ENCODE measurements at places on chromosomes 11 and 22.
A peak's percentile ranks its signal among the peaks of the same experiment; 100 is the strongest.

DNA sequence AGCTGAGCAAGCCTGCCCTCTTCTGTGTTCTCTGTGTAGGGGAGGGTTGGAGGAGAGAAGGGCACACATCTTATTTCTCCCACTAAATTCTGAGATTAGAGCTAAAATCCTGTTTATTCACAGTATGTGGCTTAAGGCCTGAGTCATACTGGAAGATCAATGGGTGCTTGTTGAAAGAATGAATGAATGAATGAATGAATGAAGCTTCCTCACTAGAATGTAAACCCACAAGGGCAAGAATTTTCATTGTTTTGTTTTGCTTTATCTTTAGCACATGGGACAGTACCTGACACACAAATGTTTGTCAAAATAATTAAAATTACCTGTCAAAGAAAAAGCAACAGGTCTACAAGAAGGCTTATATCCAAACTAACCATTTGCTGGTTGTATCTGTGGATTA lies 50.6 kb upstream of the PAK1 start:
- no peak for DNase-seq

GRCh38 chr11:23554002-23554401 lies 693.7 kb upstream of the CCDC179 start:
- DNase-seq, result no peak

GRCh38 chr11:35938231-35938630 lies 5.6 kb upstream of the LDLRAD3 start:
- DNase-seq, result no peak

- DNase-seq, result no peak
Observed at GRCh38 chr11:120034176-120034875, 103.6 kb downstream of the TRIM29 start.

- peak; percentile 8 for DNase-seq
Observed at GRCh38 chr11:12284316-12285050, 92.9 kb upstream of the PARVA start.

DNA sequence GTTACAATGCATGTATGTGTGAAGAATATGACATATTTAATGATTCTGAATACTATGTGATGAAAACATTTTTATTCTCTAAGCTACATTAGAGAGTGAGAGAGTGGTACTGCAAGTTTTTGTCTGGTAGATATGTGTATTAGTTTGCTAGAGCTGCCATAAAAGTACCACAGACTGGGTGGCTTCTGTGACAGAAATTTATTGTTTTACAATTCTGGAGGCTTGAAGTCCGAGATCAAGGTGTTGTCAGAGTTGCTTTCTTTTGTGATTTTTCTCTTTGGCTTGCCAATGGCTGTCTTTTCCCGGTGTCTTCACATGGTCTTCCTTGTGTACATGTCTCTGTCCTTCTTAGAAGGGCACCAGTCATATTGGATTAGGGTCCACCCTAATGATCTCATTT lies 6.9 kb upstream of the OR10W1 start:
- no peak for DNase-seq

GRCh38 chr22:44933666-44934453 lies 75.9 kb downstream of the PHF21B start:
- no peak for DNase-seq

- no peak for DNase-seq
Observed at GRCh38 chr22:20249797-20250354, 18.2 kb downstream of the RTN4R start.

- no peak for DNase-seq
Observed at GRCh38 chr11:44029507-44029845, 18.3 kb upstream of the ACCSL start.

- no peak for DNase-seq
Observed at GRCh38 chr22:50542416-50542927, 3.2 kb upstream of the KLHDC7B start.

- DNase-seq, result no peak
Observed at GRCh38 chr11:30653606-30654005, 67.5 kb upstream of the MPPED2 start.

DNA sequence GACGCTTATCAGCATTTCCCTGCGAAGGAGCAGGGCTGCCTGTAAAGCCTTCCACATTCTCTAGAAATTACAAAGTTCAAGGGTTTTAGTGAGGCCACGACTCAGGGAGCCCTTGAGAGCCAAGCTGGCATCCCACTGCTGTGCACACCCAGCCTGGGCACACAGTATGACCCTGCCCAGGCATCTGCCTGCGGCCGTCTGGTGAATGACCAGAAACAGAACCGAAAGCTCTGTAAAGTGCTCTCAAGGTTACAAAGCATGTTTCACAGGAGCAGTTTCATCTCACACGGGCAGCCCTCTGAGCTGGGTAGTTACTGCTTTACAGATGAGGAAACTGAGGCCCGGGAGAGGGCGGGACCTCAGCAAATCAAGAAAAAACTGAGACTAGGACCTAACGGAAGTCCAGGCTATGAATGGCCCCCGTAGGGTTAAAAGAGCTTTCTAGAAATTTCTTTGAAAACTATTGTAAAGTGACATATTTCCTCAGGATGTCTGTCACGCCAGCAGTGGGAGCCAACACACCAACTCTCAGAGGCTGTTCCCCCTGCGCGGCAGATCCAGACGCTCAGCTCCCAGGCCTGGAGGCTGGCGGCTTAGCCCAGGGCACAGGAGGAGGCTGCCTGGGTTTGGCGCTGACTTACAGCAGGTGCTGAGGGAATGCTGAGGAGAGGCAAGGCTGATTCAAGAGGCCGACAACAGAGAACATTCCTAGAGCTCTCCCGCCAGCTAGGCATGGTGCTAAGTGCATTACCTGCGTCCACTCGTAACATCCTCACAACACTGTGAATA lies 7.7 kb upstream of the TCF20 start:
- DNase-seq, result peak; percentile 8

DNA sequence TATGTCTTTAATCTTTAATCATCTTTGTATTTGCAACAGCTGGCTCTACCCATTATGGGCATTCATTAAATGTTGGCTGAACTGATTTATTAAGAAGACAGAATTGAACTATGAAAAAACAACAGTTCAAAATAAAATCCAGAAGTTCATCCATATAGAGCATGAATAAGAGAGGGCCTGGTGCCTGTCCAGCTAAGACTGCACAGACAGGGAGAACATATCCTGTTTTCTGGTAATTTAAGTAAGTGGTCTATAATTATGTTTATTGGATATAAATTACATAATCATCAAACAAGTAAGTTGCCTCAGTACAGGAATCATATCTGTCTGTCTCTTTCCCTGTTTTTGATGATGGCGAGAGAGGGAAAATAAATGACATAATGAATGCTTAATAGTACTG lies 137.2 kb downstream of the RBFOX2 start:
- DNase-seq, result no peak

GRCh38 chr11:75270896-75271418 lies 30.4 kb downstream of the TPBGL start:
- DNase-seq, result peak; percentile 20

DNA sequence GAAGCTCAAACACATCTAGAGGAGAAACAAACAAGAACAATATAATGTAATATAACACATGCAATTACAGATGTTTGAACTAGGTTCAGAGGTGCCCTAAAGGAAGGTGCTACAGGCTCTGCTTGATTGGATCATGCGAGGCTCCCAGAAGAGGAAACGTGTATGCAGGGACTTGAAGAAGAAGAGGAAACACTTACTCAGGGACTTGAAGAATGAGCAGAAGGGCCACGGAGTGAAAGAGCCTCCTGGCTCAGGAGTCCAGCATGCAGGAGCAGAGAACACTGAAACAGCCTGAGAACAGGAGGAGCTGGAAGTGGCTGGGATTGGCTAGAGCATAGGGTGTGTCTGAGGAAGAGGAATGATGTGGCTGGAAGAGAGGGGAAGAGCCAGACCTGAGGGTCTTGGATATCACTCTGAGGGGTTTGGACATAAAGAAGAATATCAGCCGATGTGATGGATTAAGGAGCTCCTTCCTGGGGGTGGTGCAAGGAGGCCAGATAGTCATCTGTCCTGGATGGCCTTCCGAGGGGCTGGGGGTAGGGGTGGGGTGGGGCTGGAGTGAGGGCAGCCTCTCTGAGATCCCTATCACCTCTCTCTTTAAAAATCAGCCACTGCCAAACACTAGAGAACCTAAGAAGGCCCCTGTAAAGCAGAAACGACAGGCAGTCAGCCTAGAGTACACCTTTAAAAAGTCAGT lies 16.8 kb downstream of the FZD4 start:
- DNase-seq, result peak; percentile 11

- DNase-seq, result no peak
Observed at GRCh38 chr11:95723361-95723942, 66.1 kb downstream of the FAM76B start.

- no peak for DNase-seq
Observed at GRCh38 chr11:81286550-81286949, 1447.1 kb downstream of the FAM181B start.

DNA sequence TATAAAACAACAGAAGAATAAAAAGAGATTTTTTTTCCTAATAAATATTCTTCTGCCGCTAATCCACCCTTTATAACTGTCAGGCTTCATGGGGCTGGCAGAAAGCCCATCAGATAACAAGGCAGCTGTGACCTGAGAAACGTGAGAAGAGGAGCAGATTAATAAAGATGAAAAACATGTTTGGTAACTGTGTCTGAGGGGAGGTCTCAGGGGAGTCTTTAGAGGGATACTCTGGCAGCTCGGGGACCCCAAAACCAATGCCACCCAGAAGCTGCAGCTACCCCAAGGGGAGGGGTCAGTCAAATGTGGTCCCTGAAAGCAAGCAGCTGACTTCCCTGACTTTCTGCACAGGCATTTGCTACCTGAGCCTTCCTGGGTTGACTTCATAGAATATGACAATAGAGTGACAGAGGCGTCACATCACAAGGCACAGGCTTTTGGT lies 48.4 kb upstream of the POU2AF1 start:
- DNase-seq, result no peak

DNA sequence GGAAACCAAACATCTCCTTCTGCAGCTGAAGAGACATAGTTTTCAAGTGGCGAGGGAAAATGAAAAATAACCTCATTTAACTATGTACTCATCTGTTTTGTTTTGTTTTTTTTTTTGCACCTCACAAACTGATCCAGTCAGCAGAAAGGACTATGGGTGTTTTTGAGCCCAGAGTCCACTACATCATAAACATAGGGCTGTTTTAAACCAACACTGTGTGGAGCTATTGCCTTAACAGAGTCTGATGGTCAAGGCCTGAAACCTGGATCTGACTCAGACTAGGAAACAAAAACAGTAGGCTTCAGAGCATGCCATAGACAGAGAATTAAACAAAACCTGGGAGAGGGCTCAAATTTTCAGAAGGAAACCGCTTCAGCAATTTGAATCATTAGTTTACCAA lies 99.3 kb upstream of the FSHB start:
- DNase-seq, result no peak

GRCh38 chr11:704781-705645 lies 1.0 kb upstream of the EPS8L2 start:
- no peak for DNase-seq

DNA sequence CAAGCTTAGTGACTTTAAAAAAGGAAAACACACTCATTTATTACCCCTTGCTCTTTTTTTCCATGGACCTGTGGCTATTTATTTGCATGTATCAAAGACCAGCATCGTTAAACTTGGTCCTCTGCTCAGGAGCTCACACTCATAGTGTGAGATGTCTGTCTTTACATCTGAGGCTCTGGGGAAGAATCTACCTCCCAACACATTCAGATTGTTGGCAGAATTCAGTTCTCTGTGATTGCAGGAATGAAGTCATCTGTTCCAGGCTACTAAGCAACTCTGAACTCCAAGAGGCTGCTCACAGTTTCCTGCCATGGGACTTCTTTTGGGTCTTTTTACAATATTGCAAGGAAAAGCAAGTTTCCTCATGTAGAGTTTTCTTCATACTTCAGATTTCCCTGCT lies 138.8 kb downstream of the LRRC4C start:
- DNase-seq, result no peak

- DNase-seq, result no peak
Observed at GRCh38 chr11:75244052-75244814, 3.7 kb downstream of the TPBGL start.

GRCh38 chr11:32136657-32137056 lies 45.8 kb downstream of the RCN1 start:
- DNase-seq, result no peak

- DNase-seq, result no peak
Observed at GRCh38 chr22:45908961-45909360, 68.0 kb downstream of the WNT7B start.

DNA sequence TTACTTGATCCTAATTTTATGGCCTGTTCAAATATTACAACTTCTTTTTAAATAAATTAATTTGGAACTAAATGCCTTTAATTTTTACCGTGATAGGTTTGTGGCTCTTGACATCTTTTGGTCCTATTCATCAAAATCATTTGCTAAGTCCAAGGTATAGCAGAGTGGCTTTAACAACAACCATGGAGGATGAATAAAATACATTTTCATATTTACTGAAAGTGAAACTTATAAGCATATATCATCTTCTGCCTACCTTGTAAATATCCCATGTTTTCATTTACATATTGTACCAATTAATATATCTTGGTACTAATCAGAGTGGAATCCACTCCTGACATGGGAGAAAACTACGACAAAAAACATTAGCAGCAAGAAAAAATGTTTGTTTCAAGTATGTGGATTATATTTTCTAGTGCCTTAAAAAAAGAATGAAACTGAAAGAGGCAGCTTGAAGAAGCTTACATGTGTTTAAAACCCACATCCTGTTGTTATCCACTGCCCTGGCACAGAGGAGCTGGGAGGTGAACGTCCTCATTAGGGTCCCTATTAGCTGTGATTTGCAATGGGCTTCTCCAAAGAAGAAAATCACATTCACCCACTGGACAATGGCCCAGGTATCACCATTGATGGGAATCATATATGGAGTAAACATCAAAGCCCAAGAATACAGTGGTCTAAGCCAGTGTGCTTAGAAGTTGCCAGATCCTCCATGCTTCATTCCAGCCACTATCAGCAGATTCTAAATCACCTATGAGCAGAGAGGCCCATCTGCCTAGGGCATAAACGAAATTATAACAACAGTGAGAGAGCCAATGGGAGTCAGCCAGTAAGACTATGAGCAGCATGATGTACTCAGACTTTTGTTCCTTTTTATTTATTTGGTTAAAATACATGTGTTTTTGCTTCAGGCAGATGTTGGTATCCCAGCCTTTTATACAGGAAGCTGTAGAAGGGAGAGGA lies 84.7 kb downstream of the MAML2 start:
- peak; percentile 23 for DNase-seq

- DNase-seq, result no peak
Observed at GRCh38 chr11:45904309-45904915, 2.7 kb downstream of the FREY1 start.

DNA sequence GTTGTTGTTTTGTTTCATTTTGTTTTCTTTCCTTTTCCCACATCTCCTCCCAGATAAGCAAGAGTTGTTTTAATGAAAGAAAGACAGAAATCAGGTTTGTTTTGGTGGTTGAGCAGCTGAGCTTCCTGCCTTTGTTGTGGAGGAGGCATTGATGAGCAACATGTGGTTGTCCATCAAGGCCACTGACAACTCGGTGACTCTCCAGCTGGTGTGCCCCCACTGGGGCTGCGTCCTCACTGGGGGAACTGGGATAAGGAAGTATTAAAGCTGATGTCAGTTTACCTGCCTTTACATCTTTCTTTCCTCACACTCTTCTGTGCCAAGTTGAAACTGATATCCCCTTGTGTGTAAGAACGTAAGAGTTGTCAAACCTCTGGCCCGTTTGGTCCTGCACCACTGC lies 5.9 kb downstream of the VPS26B start:
- no peak for DNase-seq

Measured in Kasumi-1 (cell line).